Non-pigmented ciliary epithelial cell (primary cell): ENCODE measurements at places on chromosomes 5 and 9.

- no peak for DNase-seq
These were observed 81.2 kb downstream of the ARSB start for GRCh38 chr5:78903861-78904260.

- no peak for DNase-seq
These were observed 415.3 kb downstream of the CETN3 start for GRCh38 chr5:89994266-89994665.

- DNase-seq, result no peak
These were observed 35.5 kb upstream of the TENT2 start for GRCh38 chr5:79576606-79577289.

- DNase-seq, result no peak
These were observed 416 bp upstream of the PAIP2 start for GRCh38 chr5:139341187-139341688.

GRCh38 chr5:14681236-14681752 is 16.8 kb downstream of the OTULIN start:
- no peak for DNase-seq

DNA sequence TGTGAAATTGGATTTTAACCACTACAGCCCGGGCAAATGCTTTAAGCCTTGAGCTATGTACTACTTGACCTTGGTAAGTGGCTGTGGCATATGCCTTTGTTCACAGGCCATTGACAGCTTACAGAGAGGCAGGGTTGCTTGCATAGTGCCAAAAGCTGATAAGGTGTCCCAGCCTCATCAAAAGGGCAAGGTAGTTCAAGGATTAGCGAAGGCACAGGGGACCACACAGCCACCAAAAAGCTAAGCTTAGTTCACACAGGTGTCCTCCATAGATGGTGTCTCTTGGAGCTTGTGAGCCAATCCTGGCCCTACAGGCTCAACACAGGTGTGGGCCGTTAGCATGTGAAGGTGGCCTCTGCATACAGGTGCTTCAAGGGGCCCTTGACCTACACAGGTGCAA is 86.8 kb downstream of the ZNF622 start:
- no peak for DNase-seq

GRCh38 chr9:93673021-93673838 is 96.8 kb downstream of the PHF2 start:
- DNase-seq, result no peak

GRCh38 chr9:103037508-103038477 is 42.7 kb downstream of the CYLC2 start:
- peak; percentile 54 for DNase-seq

DNA sequence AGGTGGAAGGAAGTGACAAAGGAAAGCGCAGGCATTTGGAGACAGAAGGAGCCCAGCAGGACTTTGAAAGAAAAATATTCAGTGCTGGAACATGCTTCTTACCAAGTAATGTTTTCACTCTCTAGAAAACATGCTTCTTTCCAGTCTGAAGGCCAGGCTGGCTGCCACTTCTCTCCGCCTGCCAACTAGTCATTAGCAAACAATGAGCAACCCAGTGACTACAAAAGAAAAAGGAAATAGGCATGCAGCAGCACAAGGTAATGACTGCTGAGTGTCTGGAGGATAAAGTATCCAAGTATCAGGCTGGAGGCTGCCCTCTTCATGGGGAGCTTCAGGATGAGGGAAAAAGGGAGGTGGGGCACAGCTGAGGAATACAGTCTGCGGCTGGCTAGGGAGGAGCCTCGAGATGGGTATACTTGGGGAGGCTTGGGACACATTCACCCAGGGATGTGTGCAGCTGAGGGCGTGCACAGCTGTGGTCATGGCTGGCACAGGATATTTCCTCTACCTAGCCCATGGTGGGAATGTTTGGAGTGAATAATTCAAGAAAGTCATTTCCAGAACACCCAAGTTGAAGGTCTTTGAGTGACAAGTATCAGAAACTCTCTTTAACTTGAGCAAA is 161.5 kb upstream of the KIF2A start:
- DNase-seq, result no peak

GRCh38 chr9:98962861-98963260 is 19.2 kb downstream of the COL15A1 start:
- no peak for DNase-seq

DNA sequence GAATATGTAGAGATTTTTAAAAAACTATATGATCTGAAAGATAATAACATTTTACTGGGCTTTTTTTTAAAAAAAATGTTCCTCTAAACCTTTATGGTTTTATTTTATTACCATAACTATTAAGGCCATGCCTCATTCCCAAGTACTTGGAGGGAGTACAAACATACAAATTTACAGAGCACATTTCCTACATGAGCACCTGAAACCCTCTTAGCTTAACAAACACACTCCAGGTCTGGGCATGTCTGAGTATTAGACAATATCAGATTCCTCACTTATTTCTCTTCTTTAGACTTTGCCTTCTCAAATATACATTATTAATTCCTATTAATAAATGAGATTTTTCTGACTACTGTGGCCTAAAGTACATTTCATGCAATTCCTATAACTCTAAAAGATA is 319.2 kb downstream of the SLCO4C1 start:
- DNase-seq, result no peak

GRCh38 chr9:109597496-109597895 is 99.4 kb upstream of the PTPN3 start:
- DNase-seq, result no peak

DNA sequence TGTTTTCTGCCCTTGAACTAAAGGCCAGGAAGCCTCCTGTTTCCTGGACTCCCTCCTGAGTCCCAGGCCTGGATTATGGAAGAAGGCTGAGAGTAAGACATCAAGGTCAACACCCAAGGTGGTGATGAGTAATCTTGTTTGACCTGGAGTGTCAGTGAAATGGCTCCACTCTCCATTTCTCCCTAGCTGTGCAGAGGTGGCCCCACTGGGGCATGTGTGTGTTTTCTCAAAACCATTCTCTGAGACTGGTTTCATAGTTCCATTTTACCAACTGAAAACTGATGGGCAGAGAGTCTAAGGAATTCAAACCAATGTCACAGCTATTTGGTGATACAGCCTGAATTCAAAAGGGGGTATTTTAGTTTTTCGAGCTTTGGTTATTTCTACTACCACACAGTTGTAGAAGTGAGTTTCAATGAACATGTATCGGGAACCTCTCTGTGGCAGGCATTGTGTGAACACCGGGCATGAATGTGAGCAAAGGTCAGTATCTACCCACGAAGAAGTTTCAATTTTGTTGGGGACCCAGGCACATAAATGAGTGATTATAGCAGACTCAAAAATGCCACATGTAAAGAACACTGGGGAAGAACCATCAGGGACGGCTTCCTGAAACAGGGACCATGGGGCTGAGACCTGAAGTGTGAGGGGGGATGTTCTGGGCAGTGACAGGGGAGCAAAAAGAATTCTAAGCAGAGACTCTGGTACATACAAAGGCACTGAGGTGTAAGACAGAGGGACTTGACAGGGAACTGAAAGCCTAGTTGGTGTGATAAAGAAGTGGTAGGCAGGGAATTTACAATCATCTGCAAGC is 269.6 kb upstream of the KLF4 start:
- no peak for DNase-seq

DNA sequence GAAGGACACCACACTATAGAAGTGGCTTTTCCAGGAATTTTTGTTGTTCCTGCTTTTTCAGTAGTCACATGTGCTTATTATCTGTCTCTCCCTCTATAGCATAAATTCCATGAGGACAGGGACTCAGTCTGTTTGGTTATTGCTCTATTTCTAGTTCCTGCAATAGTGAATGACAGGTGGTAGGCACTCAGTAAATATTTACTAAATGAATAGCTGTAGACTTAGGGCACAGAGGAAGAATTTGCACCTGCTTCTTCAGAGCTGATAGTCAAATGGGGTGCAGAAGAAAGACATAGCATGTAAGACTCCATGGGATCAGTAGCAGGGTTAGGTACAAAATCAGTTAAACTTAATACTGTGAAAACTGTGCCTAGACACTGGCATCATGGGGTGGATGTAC is 580.2 kb downstream of the CCDC171 start:
- DNase-seq, result no peak

DNA sequence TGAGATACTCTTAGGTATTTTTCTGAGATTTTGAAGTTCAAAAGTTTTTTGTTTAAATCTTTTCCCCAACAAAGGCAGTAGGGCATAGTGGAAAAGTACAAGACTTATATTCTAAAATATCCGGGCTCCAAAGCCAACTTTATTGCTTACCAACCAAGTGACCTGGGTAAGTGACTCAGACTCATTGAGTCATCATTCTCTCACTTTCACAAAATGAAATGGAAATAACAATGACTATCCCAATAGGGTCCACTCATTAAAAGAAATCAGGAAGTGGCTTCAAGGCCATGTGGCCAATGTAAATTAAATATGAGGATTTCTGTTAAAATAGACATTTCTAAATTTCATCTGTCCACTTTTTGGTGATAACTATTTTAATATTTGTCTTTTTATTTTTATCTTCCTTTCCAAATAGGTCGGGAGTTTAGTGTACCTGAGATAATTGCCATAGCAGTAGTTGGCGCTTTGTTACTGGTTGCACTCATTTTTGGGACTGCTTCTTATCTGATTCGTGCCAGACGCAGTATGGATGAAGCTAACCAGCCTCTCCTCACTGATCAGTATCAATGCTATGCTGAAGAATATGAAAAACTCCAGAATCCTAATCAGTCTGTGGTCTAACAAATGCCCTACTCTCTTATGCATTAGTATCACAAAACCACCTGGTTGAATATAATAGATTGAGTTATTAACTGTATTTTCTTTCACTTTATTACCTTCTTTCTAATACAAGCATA is 15.5 kb downstream of the TYRP1 start:
- DNase-seq, result peak; percentile 55

DNA sequence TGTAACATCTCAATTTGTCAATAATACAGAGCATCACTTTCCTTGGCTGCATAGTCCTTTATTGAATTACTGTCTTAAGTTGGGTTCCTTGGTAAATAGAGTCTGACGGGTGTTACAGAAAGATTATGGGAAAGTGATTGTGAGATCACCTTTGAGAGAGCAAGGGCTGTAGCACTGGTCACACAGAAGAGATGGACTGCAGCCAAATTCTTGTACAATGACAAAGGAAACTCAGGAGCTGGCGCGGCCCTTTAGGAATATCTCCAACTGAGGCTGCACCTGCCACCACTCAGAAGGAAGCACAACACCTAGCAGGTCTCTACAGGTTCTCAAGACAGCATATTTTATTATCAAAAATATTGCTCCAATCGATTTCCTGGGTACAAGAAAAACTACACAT is 350.0 kb upstream of the ISL1 start:
- no peak for DNase-seq

- no peak for DNase-seq
These were observed 11.3 kb downstream of the IL4 start for GRCh38 chr5:132684922-132685720.

- DNase-seq, result no peak
These were observed 1.4 kb upstream of the C5orf15 start for GRCh38 chr5:133969654-133970324.

- no peak for DNase-seq
These were observed 6.7 kb downstream of the PTCH1 start for GRCh38 chr9:95509851-95510708.

DNA sequence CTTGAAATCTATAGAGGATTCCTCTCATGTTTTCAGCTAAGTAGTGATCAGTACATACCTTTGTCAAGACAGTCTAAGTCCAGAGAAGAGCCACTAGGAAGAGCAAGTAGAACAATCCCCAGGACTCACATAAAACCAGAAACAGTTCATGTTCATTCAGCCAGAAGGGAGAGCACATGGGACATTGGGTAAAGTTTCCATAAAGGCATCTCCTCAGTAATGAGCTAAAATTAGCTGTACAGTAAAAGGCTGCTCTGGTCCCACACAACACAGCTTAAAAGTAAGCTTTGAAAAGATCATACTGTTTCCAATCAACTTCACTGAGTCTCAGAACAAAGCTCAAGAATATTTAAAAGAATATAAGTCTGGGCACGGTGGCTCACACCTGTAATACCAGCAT is 32.4 kb downstream of the HOMER1 start:
- DNase-seq, result no peak

GRCh38 chr5:61182449-61182848 is 20.2 kb upstream of the SMIM15 start:
- no peak for DNase-seq

DNA sequence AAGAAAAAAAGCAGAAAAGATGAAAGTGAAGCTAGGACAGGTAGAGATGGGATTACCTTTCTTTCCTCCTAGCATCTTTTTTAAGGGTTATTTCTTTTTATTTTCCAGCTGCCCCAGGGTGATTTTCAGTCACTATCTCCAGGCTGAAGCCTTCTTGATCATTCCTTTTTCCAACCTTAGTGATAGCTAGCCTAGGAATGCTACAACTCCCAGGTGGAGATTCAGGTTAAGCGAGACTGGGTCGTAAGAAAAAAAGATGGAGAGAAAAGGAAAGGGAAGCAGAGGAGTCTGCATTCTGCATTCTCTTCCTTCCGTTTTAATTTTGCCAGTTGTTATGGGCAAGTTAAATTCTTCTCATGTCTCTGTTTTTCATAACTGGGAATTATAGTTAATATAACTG is 36.7 kb upstream of the RIC1 start:
- no peak for DNase-seq

DNA sequence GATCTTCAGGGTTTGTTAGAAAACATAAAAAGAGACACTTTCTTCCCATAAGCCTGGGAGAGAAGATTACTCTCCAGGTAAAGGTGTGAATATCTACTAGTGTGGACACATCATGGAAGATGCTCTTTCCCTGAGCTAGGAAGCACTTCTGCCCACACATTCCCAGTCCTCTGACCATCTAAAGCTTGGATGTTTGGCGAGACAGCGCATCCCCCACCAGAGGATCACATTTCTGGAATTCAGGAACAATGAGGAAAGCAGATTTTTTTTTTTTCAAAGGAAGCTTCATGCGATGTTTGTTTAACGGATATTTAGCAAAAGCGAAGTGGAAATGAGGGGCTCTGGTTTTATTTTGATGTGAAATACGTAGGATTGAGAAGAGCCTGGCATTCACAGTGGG is 6.2 kb downstream of the SVEP1 start:
- no peak for DNase-seq

DNA sequence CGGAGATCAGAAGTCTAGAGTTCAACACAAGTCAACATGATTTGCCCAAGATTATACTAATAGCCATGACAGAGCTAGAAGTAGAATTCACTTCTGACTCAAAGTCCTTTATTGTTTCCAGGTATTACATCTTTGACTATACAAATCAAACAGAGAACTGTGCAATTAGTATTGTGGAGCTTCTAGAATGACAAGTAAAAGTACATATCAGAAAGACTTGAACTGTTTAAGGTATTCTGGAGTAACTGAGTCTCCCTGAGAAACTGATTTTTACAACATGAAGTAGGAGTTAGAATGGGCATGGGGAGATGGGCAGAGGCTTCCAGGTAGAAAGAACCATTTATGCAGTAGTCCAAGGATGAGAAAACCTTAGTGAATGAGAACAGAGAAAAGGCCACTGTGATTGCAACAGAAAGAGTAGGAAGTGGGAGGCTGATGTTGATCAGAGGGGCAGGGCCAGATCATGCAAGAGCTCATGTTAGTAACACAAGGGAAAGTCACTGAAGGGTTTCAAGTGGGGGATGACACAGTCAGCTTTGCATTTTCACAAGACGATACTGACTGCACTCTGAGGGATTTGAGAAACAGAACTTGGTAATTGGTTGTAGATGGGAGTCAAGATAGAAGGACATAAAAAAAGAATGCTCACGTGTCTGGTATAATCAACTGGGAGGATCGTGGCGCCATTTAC is 280.7 kb downstream of the RFX3 start:
- DNase-seq, result no peak

GRCh38 chr9:78970375-78970774 is 601.4 kb upstream of the TLE4 start:
- no peak for DNase-seq
